KG1 (cell line): ENCODE measurements at places on chromosomes 6 and 20.
A peak's percentile ranks its signal among the peaks of the same experiment; 100 is the strongest.

DNA sequence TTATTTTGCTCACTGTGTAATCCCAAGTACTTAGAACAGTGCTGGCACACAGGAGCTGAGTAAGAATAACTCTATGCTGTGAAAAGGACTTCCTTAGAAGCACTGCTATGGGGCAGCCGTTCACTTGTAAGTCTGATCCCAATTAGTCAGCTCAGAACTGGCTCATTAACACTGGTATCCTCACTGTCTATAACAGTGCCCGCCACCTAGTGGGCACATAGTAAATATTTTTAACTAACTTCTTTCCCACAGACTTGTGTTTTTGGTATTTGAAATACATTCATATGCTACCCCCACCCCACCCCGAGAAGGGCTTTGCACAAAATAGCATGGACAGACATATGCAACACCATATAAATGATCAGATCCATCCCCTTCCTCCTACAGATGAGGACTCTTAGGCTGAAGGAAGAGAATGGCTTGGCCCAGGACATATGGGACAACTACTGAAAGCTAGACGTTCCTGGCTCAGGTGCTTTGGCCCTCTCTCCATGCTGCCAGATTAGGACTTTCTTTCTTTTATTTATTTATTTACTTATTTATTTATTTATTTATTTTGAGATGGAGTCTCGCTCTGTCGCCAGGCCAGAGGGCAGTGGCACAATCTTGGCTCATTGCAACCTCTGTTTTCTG is 47.1 kb downstream of the DST start:
- peak; percentile 45 for DNase-seq

- no peak for DNase-seq
Observed at GRCh38 chr6:137729866-137730629, 137.0 kb upstream of the TNFAIP3 start.

- peak; percentile 49 for DNase-seq
Observed at GRCh38 chr6:136723780-136724179, 68.5 kb downstream of the MAP3K5 start.

GRCh38 chr6:158818581-158819212 is 471 bp downstream of the EZR start:
- DNase-seq = peak; percentile 18

DNA sequence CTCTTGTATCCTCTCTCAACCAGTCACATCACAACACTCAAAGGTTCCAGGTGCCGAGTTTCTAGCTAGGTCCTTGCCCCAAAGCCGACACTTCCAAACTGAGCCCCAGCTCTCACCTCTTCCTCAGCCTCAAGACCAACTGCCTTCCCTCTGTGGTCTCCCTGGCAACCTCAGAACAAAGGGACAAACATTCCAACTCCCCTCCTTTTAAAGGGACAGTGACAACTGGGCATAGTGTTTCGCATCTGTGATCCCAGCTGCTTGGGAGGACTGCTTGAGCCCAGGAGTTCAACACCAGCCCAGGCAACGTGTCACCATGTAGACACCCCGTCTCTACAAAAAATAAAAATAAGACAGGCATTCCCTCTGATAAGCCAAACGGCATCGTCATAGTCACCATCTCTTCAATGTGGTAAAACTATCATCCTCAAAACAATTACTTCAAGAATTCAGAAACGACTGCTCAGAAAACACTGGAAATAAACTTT is 11.3 kb downstream of the DIDO1 start:
- DNase-seq = no peak

GRCh38 chr6:95866732-95867131 is 149.0 kb upstream of the FUT9 start:
- no peak for DNase-seq

DNA sequence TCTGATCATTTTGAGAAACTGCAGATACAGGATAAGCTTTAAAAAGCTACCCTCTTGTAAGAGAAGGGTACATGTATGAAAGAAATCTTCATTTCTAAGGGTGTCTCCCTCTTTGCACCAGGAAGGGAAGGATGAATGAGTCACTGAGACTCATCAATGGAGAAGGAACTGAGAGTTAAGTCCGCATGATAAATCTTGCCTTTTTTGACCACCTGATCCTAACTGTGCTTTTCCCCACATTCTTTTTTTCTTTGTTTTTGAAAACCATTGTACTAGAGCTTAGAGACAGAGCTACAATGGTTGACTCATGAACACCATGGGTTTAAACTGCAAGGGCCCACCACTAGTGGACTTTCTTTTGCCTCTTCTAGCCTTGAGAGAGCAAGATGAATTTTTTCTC is 353.0 kb upstream of the RGS17 start:
- no peak for DNase-seq

- DNase-seq = no peak
Observed at GRCh38 chr6:52423971-52424381, 3.8 kb downstream of the EFHC1 start.

- DNase-seq = no peak
Observed at GRCh38 chr6:122789182-122790027, at the start of gene SMPDL3A. SMPDL3A (plus strand) TSS chr6:122789258; CDS start chr6:122789347, 89 bp downstream.

DNA sequence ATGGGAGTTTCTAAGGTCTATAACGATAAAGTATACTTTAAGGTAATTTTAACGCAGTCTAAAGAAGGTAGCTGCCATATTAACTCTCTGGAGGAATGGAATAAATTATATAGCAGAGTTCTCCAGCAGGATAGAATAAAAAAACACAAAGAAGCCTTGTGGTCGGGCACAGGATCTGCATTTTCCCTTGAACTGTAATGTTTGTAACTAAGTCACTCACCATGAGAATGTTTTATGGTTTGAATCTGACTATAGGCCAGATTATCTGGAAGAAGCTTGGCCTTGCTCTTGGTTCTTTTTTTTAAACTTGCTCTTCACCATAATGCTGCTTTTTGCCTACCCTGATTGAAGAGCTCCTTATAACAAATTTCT is 238.8 kb upstream of the NOX3 start:
- no peak for DNase-seq

DNA sequence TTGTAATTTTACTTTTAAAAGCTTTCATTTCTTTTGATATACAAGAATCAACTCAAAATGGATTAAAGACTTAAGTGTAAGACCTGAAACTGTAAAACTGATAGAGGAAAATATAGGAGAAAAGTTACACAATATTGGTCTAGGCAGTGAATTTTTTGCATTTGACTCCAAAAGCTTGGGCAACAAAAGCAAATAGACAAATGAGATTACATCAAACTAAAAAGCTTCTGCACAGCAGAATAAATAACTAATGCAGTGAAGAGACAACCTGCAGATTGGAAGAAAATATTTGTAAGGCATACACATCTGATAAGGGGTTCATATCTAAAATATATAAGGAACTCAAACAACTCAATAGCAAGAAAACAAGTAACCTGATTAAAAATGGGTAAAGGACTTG is 3.0 kb downstream of the GABRR1 start:
- DNase-seq = no peak

DNA sequence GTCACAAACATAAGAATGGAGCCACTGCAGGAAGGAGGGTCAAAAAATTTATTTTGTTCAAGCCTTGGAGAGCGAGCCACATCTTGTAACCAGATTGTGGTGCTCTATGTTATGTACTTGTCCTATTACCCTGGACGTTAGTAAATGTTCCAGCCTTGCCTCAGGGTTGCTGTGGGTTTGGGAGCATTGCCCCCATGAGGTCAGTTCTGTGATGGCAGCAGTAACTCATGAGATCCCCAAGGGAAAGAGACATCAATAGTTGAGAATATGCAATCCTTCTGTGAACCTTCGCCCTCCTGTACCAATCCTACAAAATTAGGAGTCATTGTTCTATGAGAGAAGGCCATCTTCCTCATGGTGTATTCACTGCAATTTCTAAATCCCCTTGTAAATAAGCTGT is 16.4 kb upstream of the CFAP206 start:
- peak; percentile 3 for DNase-seq

DNA sequence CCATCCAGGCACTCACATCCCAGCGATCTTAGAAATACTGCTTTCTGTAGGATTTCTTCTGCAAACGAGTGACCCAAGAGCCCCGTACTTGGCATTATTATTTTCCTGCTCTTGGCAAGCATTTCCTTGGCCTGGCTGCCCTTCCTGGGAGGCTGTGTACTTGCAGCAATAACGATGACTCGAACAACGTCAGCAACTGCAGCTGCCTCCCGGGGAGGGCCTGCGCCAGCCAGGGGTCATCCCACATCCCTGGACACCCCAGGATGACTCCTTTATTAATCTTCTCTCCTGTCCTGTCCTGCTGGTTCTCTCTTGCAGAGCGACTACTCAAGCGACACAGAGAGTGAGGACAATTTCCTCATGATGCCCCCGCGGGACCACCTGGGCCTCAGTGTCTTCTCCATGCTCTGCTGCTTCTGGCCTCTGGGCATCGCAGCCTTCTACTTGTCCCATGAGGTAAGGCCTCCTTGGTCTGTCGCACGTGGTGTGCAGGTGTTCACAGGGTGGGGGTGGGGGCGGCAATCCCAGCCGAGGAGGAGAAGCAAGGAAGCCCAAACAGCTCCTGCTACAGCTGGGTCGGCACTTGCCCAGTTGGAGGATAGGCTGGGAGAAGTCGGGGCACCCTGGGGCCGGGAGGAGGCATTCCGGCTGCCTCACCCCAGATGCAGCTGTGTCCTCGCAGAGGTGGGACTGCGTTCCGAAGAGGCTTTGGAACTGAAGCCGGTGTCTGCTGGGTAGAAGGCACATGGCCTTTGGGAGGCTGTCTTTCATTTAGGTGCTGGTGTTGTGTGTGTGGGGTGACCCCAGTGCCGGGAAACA is 115.3 kb downstream of the SYNDIG1 start:
- no peak for DNase-seq

GRCh38 chr6:92701425-92702096 is 717.8 kb downstream of the EPHA7 start:
- DNase-seq = no peak

DNA sequence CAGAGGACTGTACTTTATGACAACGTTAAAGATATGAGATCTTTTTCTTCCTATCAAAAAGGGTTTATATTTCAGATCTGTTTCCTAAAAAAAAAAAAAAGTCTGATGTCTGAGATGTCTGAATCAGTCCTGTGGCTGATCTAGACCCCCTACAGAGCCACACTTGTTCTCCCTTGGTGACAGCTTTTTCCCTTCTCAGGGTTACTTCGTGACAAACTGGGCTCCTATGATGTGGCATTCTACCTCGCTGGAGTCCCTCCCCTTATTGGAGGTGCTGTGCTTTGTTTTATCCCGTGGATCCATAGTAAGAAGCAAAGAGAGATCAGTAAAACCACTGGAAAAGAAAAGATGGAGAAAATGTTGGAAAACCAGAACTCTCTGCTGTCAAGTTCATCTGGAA is 134.5 kb downstream of the SLC16A10 start:
- DNase-seq = no peak

GRCh38 chr6:144989319-144990107 is 704.4 kb downstream of the UTRN start:
- DNase-seq = no peak

GRCh38 chr20:35994994-35995453 is 26.6 kb downstream of the CNBD2 start:
- peak; percentile 27 for DNase-seq

- DNase-seq = no peak
Observed at GRCh38 chr6:110319843-110320242, 38.3 kb downstream of the METTL24 start.

- DNase-seq = no peak
Observed at GRCh38 chr20:1377341-1377871, 15.4 kb downstream of the FKBP1A start.
